ENCODE measurements at places on chromosomes 13 and 19. TPM values are rescaled to one million over a fixed set of nuclear protein-coding genes. Genes with fewer than 3 reads are reported as not detected.

GRCh38 chr19:48053856-48054255 lies 10.0 kb upstream of the CABP5 start:
- no peak for DNase-seq
- peaks cover 2% of the 10 kb centered on the region for H3K27me3 ChIP-seq
- H3K27ac ChIP-seq, result no peak overlapping the region
- no peaks in the 10 kb centered on the region for H3K4me1 ChIP-seq
- H3K4me3 ChIP-seq, result no peak overlapping the region

The NANOS2 gene
- total RNA-seq, result not detected

DNA sequence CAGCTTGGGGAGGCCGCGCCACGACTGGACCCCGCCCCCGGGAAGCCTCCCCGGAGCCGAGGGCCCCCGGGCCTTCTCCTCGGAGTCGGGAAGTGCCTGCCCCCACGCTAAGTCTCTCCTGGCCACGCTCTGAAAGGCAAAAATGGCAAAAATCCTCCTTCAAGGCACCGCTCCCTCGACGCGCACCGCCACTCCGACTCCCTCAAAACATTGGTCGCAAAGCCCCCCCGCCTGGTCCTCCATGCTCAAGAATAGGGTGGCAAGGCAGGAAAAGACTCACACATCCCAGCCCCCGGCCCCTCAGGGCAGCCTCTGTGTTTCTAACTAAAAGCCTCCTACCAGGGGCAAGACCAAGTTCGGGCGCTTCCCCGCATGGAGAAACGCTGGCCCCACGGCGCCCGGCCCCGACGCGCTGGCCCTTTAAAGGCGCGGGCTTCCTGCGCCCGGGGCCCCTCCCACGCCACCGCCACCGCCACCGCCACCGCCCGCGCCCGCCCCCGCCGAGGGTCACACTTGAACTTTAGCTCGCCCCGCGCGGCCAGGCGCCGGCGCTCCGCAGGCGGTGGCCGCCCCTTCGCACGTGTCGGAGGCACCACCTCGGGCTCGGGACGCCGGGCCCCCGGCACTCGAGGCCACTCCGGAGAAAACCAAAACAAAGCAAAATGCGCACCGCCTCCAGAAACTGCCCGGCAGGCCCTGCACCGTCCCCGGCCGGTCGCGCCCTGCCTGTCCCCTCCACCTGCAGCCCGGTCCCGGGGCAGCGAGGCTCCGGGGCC lies 1.9 kb downstream of the FOXO1 start:
- peak overlapping the region; percentile 89 for H3K4me3 ChIP-seq
- H3K27ac ChIP-seq, result peak overlapping the region; percentile 94
- peaks cover 27% of the 10 kb centered on the region for H3K36me3 ChIP-seq
- no peaks in the 10 kb centered on the region for H3K27me3 ChIP-seq
- peaks cover 51% of the 10 kb centered on the region for H3K4me1 ChIP-seq
- DNase-seq, result peak; percentile 74

DNA sequence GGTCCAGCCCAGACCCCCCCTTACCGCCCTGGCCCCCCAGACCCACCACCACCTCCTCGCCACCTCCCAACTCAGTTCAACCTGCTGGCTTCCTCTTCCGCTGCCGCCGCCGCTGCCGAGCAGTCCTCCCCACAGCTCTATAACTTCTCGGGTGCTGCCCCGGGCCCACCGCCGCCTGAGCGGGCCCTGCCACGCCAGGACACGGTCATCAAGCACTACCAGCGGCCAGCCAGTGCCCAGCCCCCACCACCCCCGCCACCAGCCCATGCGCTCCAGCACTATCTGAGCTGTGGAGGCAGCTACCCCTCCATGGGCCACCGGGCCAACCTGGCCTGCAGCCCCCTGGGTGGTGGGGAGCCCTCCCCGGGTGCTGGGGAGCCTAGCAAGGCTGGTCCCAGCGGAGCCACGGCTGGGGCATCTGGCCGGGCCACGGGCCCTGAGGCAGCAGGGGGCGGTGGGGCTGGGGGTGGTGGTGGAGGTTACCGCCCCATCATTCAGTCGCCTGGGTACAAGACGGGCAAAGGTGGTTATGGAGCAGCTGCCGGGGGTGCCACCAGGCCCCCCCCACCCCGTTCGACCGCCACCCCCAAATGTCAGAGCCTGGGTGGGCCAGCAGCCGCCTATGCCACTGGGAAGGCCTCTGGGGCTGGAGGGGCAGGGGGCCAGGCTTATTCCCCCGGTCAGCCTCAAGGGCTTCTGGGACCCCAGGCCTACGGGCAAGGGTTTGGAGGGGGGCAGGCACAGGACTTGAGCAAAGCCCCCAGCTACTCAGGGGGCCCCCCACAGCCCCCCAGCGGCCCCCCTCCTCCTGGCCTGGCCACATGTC lies 4.2 kb downstream of the PRR12 start:
- no peak overlapping the region for H3K27ac ChIP-seq
- DNase-seq, result no peak
- H3K4me1 ChIP-seq, result peaks cover 24% of the 10 kb centered on the region
- H3K4me3 ChIP-seq, result no peak overlapping the region
- no peaks in the 10 kb centered on the region for H3K27me3 ChIP-seq

- H3K4me3 ChIP-seq, result no peak overlapping the region
- no peaks in the 10 kb centered on the region for H3K36me3 ChIP-seq
- H3K27me3 ChIP-seq, result peaks cover 65% of the 10 kb centered on the region
- DNase-seq, result no peak
- no peak overlapping the region for H3K27ac ChIP-seq
These were observed 1.6 kb downstream of the LINGO3 start for GRCh38 chr19:2306281-2306806.

The IGFL3 gene
- not detected for total RNA-seq

The PDE4C gene
- total RNA-seq, result 0.13 TPM

DNA sequence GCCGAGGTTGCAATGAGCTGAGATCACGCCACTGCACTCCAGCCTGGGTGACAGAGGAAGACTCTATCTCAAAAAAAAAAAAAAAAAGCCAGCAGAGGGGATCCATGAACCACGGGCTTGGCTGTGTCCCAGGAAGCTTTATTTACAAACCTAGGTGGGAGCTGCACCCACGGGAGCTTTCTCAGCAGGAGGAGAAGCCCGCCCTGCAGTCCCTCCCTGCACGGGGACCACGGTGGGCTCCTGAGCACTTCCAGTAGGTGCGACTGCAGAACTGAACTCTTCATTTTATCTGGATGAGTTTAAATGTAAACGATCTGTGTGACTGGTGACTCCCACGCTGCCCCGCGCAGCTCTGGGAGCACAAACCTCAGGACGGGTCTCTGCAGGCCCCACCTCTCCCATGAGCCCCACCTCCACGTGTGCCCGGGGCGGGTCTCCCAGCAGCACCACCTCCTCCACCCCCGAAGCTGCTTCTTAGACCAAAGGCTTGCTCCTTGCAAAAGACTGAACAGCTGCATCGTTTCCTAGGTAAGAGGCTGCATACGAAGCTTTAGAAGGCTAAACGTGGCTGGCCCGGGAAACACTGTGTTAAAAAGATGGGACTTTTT lies 66.4 kb downstream of the SPACA7 start:
- no peak overlapping the region for H3K27ac ChIP-seq
- no peaks in the 10 kb centered on the region for H3K36me3 ChIP-seq
- no peaks in the 10 kb centered on the region for H3K4me1 ChIP-seq
- H3K27me3 ChIP-seq, result peaks cover 5% of the 10 kb centered on the region

Data from activated CD4-positive, alpha-beta memory T cell treated with anti-CD3 and anti-CD28 coated beads, Interleukin-2, amount 10 ng/mL, durations not matched to agents 7 days and 5 days (primary cell).